Stimulated activated CD4-positive, alpha-beta T cell treated with anti-CD3 and anti-CD28 coated beads, TNF-alpha, amount 100 ng/mL, for 1 hour (primary cell): ENCODE measurements at places on chromosomes 7 and 10.

DNA sequence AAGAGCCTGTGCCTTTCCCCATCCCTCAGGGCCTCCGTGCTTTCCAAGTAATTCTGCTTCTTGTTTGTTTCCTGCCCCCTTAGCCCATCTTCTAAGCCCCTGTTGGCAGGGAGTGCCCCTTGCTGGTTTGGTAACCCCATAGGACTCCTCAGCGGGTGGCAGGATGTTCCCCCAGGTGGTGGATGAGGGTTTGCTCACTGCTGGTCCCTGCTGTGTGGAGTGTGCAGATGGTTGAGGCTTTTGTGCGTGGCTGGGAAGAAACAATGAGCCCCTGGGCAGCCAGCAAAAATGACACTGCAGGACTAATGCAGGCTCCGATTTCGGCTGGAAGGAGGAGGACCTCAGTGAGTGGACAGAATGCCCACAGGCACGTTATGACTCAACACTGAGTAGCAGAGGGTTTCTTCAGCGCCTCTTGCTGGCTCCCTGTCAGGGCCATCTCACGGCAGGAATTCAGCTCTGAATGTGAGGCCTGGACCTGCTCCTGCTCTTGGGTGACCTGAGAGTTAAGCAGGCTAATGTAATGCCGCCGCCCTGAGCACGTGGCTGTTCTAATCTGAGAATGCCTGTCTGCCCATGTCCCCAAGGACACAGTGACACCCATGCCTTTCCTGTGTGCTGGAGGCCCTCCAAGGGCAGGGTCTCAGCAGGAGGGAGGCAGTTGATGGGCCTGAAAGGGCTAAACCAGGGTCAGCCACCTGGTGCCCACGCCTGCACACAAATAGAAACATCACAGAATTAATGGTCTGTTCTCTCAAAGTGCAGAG lies 16.6 kb downstream of the BAG3 start:
- DNase-seq = no peak

GRCh38 chr7:142349670-142350405 lies 92.0 kb upstream of the PRSS58 start:
- DNase-seq = no peak

GRCh38 chr7:46357290-46357689 lies 436.2 kb upstream of the IGFBP3 start:
- DNase-seq = no peak

DNA sequence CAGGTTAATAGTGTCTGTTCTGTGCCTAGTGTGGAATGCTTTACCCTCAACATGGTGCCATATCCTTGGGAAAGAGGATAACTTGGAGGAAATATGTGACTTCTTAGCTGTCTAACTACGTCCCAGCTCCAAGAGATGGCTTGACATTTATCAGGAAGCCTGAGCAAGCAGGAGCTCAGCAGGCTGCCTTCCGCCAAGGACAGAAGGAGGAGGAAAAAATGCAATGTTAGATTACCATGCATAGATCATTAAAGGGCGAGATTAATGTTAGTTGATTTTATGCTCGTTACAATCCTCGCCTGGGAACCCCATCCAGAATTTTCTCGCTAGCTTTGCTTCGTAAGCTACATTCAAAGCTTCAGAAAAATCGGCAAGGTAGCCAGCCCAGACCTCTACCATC lies 97.8 kb downstream of the GFRA1 start:
- no peak for DNase-seq

GRCh38 chr7:144404946-144405345 lies 1.5 kb upstream of the NOBOX start:
- no peak for DNase-seq

GRCh38 chr7:131652934-131653333 lies 96.5 kb upstream of the PODXL start:
- DNase-seq = no peak

GRCh38 chr10:91389636-91390512 lies 20.3 kb upstream of the HECTD2 start:
- DNase-seq = no peak

- no peak for DNase-seq
These were observed 63.1 kb upstream of the ADRB1 start for GRCh38 chr10:113980408-113981087.

- DNase-seq = no peak
These were observed 41.7 kb upstream of the ZMIZ2 start for GRCh38 chr7:44706788-44707557.

- no peak for DNase-seq
These were observed 78.1 kb upstream of the VWDE start for GRCh38 chr7:12481722-12482121.

- DNase-seq = no peak
These were observed 2.3 kb downstream of the MCM7 start for GRCh38 chr7:100098913-100099312.

DNA sequence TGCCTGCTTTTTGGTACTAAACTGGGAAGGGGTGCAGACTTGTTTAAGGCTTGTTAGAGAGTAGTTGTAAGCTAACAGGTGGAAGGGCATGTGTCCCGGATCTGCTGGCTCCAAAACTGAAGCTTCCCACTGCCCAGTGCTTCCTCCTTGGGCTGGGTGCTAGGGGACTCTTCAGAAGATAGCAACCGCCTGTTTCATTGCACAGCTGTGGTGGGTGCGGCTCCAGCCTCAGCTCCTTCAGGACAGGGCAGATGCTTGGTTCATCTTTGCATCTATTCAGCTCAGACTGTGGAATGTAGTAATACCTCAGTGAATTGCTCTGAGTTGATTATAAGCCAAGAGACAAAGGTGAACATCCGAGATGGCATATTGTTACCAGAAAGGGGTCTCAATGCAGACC lies 527.1 kb downstream of the TYW1 start:
- no peak for DNase-seq

- DNase-seq = no peak
These were observed 382.1 kb upstream of the GALNT17 start for GRCh38 chr7:70749831-70750230.

DNA sequence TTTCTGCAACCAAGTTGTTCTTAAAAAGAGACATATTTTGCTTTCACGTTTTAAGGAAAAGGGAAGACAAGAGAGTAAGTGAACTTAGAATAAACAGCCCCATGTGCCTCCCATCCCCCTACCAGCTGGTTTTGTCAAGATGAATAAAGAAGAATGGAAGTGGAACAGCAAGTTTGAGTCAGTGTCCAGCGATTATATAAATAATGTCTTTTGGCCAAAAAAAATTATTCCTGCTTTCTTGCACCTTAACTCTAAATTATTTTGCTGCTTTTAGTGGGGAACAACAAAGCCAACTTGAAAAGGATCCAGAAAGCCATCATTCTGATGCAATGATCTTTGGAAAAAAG lies 82.4 kb upstream of the TRIL start:
- DNase-seq = no peak

DNA sequence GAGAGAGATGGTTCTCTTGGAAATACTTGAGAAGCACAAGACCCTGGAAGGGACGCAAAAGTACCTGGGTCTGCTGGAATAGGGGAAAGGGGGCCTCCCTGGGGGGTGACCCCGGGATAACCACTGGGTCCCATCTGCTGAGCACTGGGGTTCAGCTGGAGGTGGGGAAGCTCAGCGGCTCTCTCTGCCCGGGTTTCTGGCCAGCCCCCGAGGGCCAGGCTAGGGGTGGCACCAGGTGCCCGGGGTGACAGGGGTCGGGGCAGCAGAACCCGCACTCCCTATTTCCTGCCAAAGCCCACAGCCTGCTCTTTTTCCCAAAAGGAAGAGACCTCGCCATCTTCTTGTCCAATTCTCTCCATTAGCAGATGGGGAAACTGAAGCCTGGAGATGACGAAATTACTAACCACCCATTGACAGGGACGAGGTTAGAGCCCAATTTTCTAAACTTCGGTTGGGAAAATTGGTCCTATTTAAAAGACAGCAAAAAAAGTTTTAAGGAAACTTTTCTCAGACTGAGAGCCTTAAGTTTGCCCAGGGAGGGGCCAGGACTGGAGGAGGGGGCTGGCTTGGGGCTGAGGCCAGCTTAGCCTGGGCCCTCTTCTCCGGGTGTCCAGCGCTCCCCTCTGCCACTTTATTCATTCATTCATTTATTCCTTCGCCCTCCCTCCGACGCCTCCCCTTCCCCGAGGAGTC lies 17.8 kb upstream of the GATA3 start:
- no peak for DNase-seq

- DNase-seq = no peak
These were observed 395.9 kb downstream of the SORCS3 start for GRCh38 chr10:105037022-105037421.

DNA sequence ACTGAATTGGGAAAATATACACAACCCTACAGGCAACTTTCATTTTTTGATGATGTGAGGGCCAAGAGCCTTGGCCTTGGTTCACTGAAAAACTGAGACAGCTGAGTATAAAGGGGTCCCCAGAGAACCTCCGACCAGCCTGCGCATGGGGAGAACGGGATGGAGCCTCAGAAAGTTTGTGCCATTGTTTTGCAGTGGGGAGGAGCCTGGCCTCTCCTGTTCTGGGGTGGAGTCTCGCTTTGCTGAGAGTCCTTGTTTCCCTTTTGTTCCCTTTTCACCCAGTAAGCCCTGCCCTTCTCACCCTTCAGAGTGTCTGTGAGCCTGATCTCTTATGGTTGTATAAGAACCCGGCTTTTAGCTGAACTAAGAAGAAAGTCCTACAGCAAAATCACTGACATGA lies 193.2 kb upstream of the AKR1E2 start:
- no peak for DNase-seq

- DNase-seq = no peak
These were observed 478.7 kb downstream of the CALN1 start for GRCh38 chr7:71933426-71933825.

- no peak for DNase-seq
These were observed 145.7 kb downstream of the REEP3 start for GRCh38 chr10:63666836-63667383.
